ENCODE measurements at places on chromosomes 1 and 21.
A peak's percentile ranks its signal among the peaks of the same experiment; 100 is the strongest.

DNA sequence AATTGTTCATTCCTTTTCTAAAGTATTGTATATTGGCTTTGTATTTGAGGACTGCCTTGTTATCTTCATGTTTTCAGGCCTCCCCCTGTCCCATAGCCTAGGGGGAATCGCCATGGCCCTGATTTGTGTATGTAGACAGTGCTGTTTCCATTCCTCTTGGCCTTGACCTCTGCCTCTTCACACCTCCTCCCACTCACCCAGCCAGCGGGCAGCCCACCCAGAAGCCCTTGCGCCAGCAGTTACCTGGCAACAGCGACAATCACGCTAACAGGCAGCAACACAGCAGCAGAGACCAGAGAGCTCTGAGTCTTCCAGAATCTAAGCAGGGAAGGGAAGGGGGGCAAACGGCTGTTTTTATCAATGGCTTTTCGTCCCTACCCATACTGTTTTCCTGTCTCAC is 50.0 kb upstream of the NPL start:
- DNase-seq = no peak

DNA sequence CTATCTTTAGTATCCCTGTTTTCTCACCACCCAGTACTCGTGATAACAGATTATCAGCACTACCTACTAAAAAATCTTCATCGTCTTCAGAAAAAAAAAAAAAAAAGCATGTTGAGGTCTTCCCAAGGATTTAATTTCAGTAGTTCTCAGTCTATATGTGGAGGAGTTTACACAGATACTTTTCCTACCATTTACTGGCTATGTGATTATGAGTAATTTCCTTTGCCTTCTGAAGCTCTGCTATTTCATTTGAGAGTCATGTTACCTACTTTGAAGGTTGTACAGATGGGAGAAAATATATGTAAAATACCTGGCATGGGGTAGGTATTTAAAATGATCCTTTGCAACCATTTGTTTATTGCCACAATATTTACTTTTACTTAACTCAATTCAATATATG is 399.7 kb downstream of the NEGR1 start:
- DNase-seq = no peak

GRCh38 chr1:215376544-215377264 is 190.4 kb upstream of the KCTD3 start:
- no peak for DNase-seq

- DNase-seq = peak; percentile 58
Measured at GRCh38 chr1:2228694-2229036, 546 bp downstream of the SKI start.

GRCh38 chr1:151594143-151594625 is 17.7 kb upstream of the SNX27 start:
- DNase-seq = peak; percentile 89

DNA sequence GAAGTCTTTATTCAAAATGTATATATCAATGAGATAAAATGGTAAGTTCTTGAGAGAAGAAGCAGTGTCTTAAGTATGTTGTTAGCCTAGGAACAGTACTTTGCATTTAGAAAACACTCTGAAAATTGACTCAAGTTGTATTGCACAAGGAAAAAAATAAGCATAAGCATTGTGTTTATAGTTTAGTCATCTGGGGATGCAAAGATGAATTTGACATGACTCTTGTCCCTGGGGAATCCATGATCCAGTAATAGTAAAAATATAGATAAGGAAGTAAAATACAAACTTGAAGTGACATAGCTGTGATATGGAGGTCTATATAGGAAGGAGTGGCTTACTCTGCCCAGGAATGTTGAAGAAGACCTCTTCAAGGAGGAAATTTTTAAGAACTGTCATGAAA is 185.0 kb upstream of the PTBP2 start:
- no peak for DNase-seq

- DNase-seq = no peak
Measured at GRCh38 chr1:44326024-44326701, 28.9 kb downstream of the ERI3 start.

- no peak for DNase-seq
Measured at GRCh38 chr1:185420588-185421081, 103.6 kb upstream of the IVNS1ABP start.

DNA sequence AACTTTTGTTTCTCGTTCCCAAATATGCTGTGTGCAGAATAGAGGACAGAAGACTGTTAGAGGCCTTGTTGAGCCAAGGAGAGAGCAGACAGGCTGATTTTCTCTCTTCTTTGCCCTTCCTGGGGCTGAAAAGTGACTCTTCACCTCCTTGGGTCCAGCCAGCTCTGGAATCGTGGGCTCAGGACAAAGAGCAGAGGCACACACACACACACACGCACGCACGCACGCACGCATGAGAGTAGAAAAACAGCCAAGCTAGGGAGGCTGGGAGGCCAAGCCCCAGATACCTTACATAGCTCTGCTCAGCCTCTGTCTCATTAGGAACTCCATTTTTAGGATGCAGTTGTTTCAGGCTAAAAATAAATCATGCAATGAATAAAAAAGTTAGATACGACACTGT is at the start of gene CASQ2:
Gene CASQ2 (minus strand): TSS at position 166 of the 400 bp plus-strand sequence. CDS start 173 bp downstream, outside the sequence.
- no peak for DNase-seq

DNA sequence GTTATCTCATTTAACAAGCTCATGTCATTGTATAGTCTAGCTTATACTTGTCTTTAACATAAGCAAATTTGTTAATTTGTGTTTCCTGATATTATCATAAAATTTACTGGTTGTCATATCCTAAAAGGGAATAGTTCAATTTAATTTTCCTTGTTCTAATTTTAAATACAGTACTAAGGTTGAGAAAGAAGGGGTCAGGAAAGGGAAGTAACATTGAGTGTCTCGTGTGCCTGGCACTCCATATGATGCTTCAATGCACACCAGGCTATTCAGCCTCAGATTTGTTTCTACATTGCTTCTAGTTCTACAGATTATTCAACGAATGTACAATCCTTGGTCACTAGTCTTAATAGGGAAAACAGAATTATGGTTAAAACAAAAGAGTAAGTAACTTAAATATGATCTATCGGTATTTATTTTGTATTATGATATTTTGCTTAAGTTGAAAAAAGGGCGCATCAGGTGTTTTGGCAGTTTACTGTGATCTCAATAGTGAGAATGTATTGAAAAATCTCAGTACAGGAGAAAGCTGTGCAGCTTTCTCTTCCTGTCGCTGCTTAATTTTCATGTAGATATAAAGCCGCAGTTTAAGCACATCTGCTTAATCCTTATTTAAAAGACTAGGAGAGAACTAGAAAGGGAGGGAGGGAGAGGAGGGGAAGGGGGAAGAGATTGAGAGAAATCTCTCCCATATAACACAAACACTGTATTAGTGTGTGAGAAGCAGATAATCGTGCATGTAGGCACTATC is 13.0 kb downstream of the PTPRC start:
- peak; percentile 78 for DNase-seq

GRCh38 chr21:46036696-46037330 is 55.2 kb downstream of the COL6A1 start:
- no peak for DNase-seq

DNA sequence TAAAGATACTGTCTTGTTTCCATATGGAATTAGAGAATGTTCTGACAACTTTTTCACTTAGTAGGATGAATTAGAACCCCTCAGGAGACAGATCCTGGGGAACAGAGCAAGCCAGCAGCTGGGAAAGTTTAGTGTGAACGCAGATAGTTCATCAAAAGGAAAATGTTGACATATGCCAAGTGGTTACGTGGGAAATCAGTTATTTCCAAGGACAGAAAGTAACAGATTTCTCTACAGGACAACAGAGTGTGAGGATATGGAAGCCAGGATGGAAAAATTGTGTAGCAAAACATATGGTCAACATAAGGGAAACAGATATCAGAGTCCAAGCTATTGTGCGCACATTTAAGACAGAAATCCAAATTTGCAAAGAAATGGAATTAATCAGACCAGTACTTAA is 419.5 kb downstream of the LRRIQ3 start:
- DNase-seq = no peak

DNA sequence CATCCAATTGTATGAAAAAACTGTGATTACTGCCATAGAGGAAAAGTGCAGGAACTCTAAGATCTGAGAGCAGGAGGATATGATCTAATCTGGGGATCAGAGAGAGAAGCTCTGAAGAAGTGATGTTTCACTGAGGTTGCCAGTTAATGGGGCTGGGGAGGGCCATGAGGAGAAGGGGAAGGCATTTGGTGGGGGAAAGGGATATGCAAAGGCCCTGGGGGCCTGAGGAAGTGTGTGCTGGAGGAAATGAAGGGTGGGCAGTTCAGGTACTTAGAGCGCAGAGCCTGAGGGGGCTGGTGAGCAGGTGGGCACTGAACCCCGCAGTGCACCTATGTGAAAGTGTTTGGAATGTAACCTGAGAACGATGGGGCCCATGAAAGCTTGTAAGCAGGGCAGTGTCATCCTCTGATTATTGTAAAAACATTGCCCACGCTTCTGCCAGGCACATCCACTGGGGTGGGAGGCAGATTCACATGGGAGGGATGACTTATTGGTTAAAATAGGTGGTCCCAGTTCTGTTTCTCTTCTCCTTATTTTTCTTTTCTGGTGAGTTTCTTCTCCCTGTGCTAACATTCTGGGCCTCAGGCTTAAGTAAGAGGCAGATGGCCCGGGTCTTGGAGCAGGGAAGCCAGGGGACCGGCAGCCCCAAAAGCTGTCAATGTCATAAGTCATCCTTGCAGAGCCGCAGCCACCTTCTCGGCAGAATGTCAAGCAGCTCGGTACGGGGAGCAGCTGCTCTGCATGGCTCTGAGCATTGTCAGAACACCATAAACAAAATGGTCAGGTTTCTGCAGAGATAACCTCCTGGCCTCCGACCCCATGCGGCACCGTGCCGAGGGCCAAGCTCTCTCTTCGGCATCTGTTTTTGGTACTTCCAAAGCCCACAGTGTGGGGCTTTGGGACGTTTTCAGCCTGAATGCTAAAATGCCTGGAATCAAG is 492.0 kb upstream of the VAMP3 start:
- DNase-seq = no peak

GRCh38 chr1:167805041-167805556 is 83.3 kb downstream of the MPZL1 start:
- DNase-seq = peak; percentile 45

DNA sequence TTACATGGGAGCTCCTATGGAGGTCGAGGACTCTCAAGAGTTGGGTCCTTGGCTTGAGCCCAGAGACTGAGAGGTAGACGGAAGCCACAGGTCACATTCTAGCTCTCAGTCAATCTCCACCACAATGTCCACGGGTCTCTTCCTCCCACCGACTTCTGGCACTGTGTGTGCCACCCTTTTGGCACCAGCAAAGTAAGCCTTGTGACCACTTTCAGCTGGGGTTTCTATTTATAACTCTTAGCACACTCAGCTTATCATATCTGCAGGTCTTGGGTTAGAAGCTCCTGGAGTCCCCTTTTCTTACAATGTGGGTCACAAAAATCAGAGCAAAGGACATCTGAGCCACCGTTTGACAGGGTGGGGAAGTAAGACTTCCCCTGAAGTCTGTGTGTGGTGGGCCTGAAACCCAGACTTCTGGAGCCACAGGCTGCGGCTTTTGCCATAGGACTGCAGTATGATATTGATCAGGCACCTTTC is 28.3 kb downstream of the NCMAP start:
- DNase-seq = no peak

DNA sequence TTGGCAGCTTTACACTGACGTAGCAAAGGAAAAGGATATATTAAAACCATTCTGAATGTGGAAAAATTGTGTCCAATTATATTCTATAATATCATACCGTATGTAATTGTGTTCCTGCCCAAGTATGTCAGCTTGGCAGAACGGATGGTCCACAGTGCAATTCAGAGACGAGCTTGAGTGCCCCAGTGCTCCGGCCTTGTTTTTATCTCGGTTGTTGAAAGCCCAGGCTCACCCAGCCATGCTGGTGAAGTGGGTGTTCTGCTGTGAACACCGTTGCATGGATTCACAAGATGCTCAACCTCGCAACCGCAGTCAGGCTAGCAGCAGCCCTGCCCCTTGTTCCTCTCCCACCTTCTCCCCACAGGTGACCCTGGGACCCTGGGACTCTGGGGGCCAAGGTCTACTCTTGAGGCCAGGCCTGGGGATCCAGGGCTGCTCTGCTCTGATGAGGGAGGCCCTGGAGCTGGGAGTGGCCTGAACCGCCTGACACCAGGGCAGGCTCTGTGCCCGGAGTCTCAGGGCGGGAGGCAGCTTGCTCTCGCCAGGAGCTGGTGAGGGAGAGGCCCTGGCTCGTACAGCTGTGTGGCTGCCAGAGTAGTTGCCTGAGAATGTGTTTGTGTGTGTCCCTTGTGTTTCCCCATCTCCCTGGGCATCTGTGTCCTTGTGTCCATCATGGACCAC is 11.2 kb downstream of the PTPRF start:
- no peak for DNase-seq

- no peak for DNase-seq
Measured at GRCh38 chr1:41765152-41765551, 153.6 kb downstream of the HIVEP3 start.

DNA sequence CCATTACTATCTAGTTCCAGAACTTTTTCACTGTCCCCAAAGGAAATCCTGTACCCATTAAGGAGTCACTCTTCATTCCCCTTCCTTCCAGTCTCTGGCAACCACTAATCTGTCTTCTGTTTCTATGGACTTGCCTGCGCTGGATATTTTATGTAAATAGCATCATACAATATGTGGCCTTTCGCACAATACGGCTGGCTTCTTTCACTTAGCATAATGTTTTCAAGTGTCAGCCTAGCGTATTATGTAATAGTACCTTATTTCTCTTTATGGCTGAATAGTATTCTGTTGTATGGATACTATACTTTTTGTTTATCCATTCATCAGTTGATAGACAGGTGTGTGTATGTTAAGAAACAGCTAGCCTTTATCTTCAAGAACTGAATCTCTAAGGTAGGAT is 14.3 kb downstream of the ATF3 start:
- DNase-seq = no peak

- DNase-seq = no peak
Measured at GRCh38 chr1:90834886-90835660, 118.0 kb upstream of the BARHL2 start.

DNA sequence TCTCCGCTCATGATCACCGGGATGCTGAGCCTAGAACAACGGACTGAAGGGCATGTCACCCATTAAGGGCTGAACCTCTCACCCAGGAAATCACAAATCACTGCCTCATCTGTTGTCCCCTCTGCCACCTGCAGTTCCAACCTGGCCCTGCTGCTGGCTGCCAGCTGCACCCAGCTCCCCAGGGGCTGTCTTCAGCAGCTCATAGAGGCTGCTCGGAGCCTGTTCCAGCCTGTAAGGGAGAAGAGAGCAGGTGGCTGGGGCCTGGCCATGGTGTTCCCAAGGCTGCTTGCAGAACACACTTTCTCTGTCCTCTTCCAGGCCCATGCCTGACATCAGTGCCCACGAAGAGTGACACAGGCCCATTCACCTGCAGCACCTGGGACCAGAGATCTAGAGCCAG is 44.5 kb upstream of the DISP3 start:
- peak; percentile 82 for DNase-seq

DNA sequence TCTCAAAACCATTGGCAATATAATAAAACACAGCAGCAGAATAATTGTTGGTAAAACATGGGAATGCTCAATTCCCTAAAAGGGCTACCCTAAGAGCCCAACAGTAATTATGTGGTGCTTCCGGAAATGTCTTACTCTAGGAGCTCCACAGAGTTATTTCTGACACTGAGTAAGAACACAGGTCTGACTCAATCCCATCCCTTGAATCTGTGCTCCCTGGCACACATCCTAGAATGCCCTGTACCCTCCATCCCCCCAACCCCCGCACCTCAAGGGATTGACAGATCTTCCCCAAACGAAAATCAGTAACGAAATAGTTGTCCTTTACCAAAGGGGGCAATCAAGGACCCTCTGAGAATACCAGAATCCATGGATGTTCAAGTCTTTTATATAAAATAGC is 71.9 kb downstream of the SMYD2 start:
- no peak for DNase-seq

- DNase-seq = no peak
Measured at GRCh38 chr1:55015123-55015522, 16.4 kb downstream of the BSND start.
